ENCODE measurements at places on chromosomes 2 and 18.

DNA sequence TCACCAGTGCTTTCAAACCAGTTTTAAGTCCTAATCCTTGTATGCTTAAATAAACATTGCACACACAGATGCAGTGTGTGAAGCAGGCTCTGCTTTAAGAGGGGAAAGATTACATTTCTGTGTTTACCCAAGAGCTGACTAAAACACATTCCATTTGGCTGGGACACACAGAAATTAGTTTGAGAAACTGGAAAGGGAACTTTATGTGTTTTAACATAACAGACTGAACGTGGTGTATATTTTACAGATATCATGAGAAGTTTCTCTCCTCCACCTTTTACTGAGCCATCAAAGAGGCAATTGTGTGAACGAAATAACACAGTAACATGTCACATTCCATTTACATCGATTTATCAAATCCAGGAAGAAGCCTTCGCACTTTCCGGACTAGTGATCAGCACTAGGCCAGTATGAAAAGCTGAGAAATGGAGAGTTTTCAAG is 121.8 kb downstream of the MAIP1 start:
- DNase-seq, result no peak

- no peak for DNase-seq
Measured at GRCh38 chr2:236340251-236340650, 76.0 kb upstream of the ASB18 start.

DNA sequence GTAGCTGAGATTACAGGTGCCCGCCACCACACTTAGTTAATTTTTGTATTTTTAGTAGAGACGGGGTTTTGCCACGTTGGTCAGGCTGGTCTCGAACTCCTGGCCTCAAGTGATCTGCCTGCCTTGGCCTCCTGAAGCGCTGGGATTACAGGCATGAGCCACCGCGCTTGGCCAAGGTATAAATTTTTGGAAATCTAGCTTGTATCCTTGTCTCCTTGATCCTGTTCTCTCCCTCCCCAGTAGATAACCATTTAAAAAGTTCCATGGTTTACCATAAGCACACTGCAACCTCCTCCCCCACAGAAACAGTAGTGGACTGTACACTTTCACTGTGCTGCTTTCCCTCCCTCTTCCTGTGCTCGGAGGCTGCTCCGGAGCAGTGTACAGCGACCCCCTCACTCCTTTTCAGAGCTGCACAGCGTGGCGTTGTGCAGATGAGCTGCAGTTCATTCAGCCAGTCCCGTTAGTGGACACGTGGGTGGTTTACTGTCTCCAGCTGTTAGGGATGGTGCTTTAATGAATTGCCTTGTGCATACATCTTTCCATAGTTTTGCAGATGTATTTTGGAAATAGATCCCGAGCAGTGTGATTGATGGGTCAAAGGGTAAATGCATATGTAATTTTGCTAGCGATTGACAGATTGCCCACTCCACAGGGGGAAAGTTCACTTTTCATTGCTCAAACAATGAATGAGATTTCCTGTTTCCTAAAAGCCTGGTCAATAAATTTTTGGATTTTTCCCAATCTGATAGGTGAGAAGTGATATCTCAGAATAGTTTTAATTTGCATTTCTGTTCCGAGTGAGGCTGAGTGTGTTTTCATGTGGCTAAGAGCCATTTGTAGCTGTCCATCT is 14.8 kb downstream of the ASB1 start:
- no peak for DNase-seq

DNA sequence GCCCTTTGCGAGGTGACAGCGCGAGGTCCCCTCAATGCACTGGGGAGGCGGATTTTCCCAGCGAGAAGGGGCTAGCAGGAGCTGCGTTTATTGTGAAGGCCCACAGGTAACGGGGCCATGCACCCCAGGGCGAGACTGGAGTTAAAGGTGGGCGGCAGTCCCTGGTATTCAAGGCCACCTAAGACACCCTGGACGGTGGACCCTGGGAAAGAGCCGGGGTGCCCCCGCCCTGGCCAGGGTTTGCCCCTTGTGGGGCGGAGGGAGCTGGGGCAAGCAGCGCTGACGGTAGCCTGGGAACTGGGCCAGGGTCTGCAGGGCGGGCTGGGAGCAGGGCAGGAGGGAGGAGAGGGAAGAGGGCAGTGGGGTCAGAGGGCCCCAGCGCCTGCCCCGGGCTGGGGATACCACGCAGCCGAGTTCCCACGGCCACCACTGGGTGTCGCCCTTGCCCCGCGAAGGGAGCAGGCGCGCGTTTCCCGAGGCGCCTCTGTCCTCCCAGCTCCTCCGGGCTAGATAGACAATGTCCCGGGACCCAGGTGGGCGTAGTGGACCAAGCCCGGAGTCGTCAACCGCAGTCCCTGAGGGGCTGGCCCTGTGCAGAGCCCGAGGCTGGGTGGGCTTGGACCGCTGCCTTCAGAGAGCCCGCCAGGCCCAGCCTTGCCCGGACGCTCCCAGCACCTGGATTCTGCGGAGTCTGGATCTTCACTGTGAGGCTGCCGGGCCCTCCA is 80.2 kb downstream of the SMAD4 start:
- DNase-seq, result peak; percentile 35

DNA sequence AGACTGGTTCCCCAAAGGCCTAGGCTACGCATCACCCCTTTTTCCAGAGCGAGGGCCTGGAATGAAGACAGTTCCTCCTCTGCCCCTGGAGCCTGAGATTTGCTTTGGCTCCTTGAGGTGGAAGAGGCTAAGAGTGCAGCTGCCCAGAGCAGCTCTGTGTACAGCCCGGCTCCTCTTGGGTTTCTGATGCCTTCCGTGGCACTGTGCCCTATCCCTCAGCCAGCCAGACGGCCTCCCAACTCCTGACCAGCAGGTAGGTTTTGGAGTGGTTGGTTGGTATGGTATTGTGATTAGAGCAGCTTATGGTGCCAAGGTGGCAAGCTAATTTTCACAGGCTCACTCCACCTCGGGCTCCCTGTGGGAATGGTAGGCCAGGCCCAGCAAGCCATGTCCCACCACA is 112.2 kb downstream of the TANC1 start:
- no peak for DNase-seq

DNA sequence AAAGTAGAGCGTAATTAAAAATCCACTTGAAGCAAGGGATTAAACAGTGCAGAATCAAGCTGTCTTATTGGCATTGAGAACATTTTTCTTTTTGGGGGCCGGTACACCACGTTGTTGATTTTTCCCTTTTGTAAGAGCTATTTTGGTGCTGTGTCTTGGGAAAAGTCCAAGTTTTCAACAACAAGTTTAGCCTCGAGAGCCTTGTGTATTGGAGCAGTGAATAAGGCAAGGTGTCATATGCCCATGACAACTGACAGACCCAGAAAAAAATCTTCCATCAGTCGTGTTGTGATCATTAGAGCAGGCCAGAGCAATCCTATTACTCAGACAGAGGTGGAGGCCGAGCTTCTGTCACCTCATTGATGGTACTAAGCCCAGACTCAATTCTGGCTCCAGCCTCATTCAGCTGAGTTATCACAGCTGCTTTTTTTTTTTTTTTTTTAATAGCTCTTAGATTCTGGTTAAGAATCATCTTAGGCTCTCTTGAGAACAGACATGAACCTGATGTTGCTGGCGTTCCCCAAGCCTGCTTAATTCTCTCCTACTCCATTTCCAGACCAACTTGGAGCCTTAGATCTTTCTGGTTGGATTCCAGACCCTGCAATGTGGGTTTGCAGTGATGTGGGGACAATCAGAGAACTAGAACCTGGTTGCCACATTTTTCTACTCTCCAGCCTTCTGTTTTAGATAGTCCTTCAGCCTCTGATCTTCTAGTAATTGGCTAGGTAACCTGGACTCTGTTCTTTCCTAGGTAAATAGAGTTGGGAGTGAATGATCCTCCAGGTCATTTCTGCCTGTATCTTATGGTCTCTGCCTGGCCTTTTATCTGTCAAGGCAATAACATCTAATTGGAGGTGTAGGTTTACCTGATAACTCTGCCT is 43.1 kb downstream of the MOGAT1 start:
- DNase-seq, result peak; percentile 52

DNA sequence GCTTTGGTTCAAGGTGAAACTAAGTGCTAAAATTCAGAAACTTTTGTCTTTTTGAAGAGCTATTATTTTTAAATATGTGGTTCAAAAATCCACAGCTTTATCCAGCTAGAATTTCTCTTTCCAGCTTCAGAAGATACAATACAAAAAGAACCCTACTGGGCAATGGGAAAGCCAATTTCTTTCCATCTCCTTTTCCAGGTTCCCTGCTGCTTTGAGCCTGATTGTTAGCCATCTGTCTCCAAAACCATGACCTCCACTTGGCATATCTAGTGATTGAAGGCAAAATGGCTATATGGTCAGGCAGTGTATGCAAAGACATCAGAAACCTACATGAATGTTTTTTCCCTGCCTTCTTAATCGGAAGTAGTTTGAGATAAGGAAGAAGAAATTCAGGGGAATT is 134.1 kb downstream of the KCNH7 start:
- no peak for DNase-seq

GRCh38 chr2:152456262-152456661 is 121.3 kb downstream of the FMNL2 start:
- DNase-seq, result no peak

GRCh38 chr2:57862727-57863126 is 183.9 kb upstream of the VRK2 start:
- DNase-seq, result no peak

- no peak for DNase-seq
Measured at GRCh38 chr2:119429225-119429981, 2.3 kb upstream of the TMEM37 start.

- no peak for DNase-seq
Measured at GRCh38 chr2:18425210-18425703, 135.2 kb downstream of the RDH14 start.

DNA sequence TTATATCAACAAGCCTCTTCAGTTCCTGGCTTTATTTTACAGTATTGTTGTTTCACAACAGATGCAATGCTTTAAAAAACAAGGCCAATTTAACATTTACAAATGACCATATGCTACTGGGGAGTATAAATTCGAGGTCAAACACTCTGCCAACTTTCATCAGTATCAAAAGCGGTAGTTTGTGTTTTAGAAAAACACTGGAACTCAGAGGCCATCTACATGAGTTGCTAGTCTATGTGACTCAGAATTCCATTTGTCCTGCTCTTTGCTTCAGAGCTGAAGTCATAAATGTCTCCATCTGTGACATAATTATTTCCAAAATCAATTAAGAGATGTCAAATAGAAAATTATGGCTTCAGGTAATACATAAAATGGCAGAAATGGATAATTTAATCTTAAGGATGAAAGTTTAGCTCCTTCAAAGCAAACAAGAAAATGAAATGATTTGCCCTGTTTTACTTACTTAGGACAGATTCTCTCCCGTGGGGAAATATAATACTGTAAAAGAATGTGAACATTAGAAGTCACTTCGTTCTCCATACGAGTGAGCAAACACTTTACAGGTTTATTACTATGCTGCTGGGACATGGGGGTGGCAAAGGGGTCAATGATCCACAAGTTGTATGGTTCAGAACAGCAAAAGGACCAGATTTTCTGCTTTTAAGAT is 3.7 kb downstream of the MEX3C start:
- no peak for DNase-seq

DNA sequence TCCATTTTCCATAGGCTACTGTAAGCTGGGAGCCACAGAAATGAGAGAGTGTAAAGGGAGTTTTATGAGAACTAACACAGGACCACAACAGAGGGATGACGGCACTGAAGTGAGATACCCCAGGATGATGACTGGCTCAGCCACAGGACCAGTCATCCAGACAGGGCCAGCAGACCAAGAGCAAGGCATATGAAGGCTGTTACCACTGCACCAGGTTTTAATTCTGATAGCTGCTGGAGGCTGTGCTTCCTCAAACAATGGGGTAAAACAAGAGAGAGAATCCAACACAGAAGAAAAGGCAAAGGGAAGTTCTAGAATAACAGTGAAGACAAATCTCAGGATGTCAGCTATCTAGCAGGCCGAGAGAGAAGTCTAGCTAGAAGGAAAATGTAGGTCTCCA is 94.9 kb downstream of the BCL2 start:
- DNase-seq, result no peak

DNA sequence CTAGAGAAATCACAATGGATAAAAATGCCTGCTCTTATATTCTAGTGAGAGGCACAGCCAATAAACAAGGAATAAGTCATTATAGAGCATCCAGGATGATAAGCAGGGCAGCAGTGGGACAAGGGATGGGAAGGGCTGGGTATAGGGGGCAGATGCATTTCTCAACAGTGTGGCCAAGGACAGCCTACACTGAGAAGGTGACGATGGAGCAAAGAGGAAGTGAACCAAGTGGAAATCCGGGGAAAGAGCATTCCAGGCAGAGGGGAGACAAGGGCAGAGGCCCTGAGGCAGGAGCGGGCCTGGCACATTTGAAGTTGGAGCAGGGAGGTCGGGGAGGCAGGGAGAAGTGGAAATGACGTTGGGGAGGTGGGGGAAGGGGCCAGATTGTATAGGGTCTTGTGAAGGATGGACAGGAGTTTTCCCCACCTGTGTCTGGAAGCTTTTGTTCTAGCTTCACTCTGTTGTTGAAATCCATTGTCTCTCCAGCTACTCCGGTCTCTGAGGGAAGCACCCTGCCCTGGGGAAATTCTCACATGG is 17.6 kb downstream of the TMEM177 start:
- DNase-seq, result no peak

GRCh38 chr18:48139431-48140347 is 209.2 kb upstream of the SMAD2 start:
- DNase-seq, result no peak

GRCh38 chr2:170847716-170848115 is 31.0 kb downstream of the GAD1 start:
- DNase-seq, result no peak

- DNase-seq, result peak; percentile 39
Measured at GRCh38 chr2:76667821-76668271, 854.3 kb downstream of the LRRTM4 start.

GRCh38 chr2:122516775-122517174 is 761.3 kb downstream of the TSN start:
- no peak for DNase-seq

DNA sequence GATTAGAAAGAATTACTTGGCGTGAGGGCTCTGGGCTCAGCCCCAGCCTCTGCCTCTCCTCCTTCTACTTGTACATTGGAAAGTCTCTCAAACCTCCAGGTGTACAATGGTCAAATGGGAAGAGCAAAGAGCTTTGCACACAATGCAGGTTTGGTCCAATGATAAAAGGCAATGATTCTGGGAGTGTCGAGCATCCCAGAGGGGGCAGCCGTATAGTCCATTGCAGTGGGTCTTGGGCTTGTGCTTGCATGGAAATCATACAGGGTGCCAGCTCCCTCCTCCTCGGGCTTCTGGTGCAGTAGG is 98.0 kb upstream of the NCK2 start:
- DNase-seq, result no peak

- no peak for DNase-seq
Measured at GRCh38 chr2:32128636-32129035, 37.0 kb upstream of the SLC30A6 start.

- no peak for DNase-seq
Measured at GRCh38 chr2:68769586-68770270, 35.1 kb downstream of the ARHGAP25 start.

- DNase-seq, result no peak
Measured at GRCh38 chr2:171394164-171394740, 39.5 kb downstream of the METTL8 start.

- DNase-seq, result no peak
Measured at GRCh38 chr2:103174711-103175110, 412.9 kb downstream of the TMEM182 start.

- DNase-seq, result no peak
Measured at GRCh38 chr2:43841949-43842865, 3.4 kb downstream of the ABCG8 start.

GRCh38 chr2:135299658-135300244 is 231.3 kb downstream of the ZRANB3 start:
- no peak for DNase-seq

All from renal pelvis (tissue), 12 donors.